ENCODE measurements at places on chromosomes 12 and 14.
A peak's percentile ranks its signal among the peaks of the same experiment; 100 is the strongest.

DNA sequence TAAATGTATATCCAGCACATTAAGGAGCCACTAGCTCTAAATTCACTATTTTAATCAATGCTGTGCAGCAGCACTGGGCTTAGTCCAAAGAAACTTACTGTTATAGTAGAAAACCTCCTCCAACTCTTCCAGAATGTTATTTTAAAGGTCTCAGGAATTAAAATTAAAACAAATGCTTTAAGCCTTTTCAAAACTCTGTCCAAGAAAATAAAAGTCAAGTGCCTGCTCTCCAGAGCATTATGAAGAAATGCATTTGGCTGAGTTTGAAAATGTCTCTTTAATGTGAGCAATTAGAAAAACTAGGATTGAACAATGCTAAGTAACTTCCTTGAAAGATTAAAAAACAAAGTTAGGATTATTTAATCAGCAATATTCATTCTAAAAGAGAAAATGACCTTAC lies 322.4 kb upstream of the DCN start:
- no peak for DNase-seq

DNA sequence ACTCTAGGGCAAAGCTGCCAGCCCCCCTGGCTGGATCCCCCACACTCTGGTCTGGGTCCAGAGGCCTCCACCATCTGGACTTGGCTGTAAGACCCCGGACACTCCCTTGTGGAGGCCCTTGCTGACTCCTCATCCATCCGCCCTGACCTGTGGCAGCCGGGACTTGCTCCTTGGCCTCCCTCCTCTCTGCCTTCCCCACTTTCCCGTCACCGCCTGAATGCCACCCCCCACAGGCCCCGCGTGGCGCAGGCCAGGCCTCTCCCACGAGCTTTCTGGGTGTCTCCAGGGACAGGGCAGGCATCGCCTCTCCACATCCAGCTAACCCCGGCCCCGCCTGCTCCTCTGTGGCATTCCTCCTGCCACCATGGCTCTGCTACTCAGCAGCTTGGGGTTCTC lies 14.1 kb downstream of the JAG2 start:
- no peak for DNase-seq

GRCh38 chr12:99024870-99025269 lies 379.8 kb downstream of the APAF1 start:
- DNase-seq = no peak

DNA sequence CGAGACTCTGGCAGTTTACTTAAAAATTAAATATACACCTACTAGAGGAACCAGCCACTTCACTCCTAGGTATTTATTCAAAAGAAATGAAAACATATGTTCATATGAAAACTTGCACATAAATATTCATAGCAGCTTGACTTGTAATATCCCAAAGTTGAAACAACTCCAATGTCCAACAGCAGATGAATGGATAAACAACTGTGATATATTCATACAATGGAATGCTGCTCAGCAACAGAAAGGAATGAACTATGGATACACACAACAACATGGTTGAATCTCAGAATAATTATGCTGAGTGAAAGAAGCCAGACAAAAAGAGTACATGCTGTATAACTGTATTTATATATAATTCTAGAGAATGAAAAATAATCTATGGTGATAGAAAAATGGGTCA lies 53.4 kb upstream of the DACT1 start:
- DNase-seq = peak; percentile 66

Data from fibroblast of skin of right biceps (primary cell).